ENCODE measurements at places on chromosomes 1 and 21.

DNA sequence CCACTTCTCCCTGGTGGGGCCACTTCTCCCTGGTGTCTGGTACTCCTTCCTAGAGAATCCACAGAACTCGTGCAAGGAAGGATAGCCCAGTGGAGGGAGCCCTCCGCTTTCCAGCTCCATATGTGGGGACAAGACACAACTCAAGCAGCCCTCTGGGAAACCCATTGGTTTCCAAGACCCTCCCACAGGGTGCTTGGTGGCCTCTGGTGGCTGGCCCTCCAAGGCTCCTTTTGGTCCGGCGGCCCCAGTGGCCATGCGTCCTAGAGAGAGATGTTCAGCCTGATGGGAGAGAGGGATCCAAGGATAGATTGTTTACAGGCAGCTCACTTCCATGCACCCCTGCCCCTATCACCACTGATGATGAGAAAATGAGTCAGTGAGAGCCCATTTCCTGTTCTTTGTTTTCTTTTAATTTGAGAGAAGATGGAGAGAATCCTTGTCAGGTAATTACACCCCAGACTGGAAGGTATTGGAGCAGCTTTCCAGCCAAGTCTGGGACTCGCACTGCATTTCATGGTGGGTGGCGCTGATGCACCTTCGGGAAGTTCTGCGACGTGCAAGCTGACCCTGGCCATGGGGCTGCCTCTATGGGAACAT lies 486.2 kb upstream of the VAMP3 start:
- DNase-seq = no peak

GRCh38 chr1:42767510-42768000 lies 506 bp downstream of the C1orf50 start:
- no peak for DNase-seq

GRCh38 chr1:24117132-24117531 lies 5.2 kb upstream of the MYOM3 start:
- DNase-seq = no peak

DNA sequence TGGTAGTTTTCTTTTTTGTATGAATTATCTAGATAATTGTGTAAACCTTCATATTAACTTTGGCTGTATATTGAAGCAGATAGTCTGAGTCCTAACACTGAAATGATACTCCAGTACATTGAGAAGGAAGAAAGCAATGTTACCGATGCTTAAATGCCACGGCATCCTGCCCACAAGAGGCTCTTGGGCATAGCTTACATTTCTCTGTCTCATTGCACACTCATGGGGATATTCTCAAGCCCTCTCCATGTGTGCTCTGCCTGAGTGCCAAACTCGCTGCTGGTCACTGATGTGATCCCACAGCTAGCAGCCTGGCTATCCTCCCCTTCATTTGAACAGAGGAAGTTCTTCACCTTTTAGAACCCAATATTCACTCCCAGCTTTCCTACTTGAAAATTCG lies 179.4 kb downstream of the TGFB2 start:
- DNase-seq = no peak

All from skeletal muscle cell (primary cell).